ENCODE measurements at places on chromosomes 5 and 9. TPM values are rescaled to one million over a fixed set of nuclear protein-coding genes. Genes with fewer than 3 reads are reported as not detected.

GRCh38 chr9:115000217-115000639 lies 69.8 kb upstream of the TNFSF8 start:
- peak; percentile 58 for DNase-seq

Gene IL17B
- not detected for total RNA-seq

DNA sequence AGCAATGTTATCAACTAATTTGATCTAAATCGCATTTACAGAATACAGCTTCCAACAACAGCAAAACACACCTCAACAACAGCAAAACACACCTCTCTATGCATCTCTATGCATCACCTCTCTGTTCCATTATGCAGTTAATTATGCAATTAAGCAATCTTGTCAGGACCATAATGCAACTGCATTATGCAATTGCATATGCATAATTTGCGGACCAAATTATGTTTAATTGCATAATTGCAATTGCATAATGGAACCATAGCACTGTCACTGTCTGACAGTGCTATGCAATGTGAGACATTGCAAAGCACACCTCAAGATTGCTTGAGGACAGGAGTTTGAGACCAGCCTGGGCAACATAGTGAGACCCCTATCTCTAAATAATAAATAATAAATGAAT lies 80.4 kb upstream of the PRSS3 start:
- no peak for DNase-seq

Gene HAPLN1
- not detected for total RNA-seq

- DNase-seq, result no peak
Measured at GRCh38 chr5:32326216-32326772, 13.6 kb upstream of the MTMR12 start.

DNA sequence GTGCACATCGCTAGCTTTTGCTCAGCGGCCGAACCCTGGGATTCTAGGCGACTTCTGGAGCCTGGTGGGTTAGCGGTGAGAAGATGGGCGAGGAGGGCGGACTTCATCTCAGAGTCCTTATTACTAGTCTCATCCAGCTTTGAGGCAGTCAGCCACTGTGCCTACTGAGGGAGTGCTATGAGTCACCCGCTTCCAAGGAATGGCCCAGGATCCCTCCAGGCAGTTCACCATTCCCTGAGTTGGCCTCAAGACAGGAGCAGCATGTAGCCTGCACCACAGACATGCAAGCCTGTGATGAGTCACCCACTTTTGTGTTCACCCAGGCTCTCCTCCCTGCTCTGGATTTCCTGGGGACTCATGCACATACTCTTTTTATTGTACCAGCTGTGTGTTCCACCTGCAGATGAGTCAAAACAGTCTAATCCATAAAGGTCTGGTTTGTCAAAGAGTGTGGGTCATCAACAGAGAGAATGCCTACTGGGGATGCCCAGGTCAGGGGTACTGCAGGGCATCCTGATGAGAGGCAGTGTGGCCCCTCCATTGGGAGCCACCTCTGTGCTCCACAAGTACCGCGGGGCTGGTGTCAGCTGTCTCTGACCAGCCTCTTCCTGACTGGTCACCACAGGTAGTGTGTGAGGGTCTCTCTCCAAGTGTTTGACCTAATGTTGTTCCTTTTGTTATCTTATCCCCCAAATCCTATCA lies 20.2 kb downstream of the SLC22A5 start:
- peak; percentile 56 for DNase-seq

DNA sequence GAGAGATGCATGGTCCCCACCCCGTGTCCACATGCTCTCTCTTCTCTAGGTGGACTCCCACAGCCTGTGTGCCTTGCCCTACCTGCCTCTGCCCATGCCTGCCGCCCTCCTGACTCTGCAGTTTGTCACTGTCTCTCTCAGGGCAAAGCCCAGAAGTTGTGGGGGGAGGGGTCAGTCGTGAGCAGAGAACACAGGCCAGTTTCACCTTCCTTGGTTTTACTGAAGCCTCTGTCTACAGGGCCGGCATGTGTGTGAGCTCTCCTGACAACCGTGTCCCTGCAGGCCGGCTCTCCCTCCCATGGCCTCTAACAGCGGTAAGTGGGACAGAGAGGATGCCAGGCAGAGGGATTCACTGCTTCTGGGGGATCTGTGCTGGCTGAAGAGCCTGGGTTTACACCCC lies 43.5 kb upstream of the SLC25A51 start:
- DNase-seq, result no peak

DNA sequence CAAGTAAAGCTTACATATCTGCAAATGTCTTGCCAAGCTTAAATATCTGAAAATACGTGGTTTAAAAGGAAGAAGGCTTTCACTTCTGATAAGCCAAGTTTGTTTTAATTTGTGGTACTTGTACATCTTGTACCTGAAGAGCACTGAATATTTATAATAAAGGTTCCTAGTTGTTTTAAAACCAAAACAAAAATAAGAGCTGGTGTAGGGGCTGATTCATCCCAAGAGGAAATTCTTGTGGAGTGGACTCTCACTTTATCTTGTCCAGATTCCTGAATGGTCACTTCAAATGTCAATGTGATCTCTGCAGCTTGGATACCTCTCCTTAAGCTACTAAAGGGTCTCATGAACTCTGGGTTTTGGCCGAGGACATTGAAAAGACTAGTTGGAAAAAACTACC lies 29.5 kb downstream of the MAMDC2 start:
- DNase-seq, result no peak

- no peak for DNase-seq
Measured at GRCh38 chr5:124302533-124302932, 443.9 kb downstream of the ZNF608 start.

DNA sequence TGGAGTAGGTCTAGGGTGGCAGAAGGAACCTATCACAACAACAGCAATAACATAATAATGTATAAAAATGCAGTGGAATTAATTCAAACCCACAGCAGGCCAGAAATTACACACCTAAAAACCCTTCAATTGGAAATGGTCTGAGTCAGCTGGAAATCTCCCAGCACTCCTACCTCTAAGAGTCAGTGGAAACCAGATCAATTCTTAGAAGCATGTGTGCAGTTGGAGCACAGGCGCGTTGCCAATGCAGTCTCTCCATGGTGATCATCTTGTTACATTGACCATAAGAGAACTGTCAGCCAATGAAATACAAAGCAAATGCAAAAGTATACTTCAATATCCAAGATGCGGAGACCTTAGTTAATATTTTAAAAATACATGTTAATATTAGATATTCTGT lies 15.1 kb upstream of the CSNK1G3 start:
- DNase-seq, result peak; percentile 20

- DNase-seq, result no peak
Measured at GRCh38 chr9:84990416-84990815, 320.9 kb downstream of the NTRK2 start.

DNA sequence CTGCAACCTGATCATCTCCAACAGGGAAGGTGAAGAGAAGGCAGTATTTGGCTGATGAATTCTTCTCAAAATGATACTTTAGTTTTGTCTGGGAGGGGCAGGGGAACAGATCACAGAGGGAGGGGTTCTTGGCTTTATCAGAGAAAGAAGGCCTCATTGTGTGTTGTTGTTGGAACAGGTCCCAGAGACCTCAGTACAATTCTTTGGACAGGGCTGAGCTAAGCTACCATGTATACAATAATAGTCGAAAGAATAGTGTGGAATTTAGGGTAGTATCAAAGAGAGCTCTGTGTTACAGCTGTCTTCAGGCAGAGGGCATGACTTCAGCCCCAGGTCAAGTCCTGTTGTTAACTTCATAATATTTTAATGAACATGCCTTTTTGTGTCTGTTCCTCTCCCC lies 39.9 kb downstream of the ARHGAP26 start:
- no peak for DNase-seq

DNA sequence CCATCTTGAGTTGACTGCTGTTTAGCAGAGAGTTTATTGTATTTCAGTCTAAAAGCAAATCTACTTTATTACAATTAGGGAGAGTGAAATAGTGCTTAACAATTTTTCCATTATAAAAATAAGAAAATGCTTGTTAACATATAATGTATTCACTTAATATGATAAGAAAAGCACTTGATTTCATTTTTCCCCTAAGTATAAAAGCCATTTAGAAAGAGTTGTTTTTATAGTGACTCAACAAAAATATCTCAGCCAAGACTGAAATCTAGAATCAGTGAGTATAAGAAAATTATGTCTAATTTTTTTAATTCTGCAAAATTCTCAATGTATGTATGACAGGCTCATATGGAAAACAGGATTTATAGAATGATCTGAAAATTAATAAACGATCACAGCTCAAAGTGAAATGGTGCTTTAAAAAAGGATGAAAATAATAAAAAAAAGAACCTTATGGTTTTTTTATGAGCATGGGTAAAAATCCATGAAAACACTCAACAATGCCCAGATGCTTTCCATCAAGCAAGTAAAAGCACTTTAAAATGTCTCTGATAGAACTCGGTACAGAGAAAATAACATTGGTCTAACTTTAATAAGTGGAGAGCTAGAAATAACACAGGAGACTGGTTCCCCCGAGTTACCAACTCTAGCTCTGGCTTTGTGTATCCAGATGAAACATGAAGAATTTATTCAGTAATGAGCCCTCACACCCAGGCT lies 1057.8 kb upstream of the WWC1 start:
- DNase-seq, result no peak
